Activated T-helper 1 cell treated with anti-CD3 and anti-CD28 coated beads, Interleukin-12 subunit alpha, Interleukin-12 subunit beta, Interleukin-2, Interleukin-4 antibody, amounts not matched to agents 30 ng/mL and 10 ng/mL and 1 ng/mL, durations not matched to agents 14 hours and 24 hours and 36 hours (primary cell): ENCODE measurements at places on chromosomes 2 and 18. TPM values are rescaled to one million over a fixed set of nuclear protein-coding genes. Genes with fewer than 3 reads are reported as not detected.

DNA sequence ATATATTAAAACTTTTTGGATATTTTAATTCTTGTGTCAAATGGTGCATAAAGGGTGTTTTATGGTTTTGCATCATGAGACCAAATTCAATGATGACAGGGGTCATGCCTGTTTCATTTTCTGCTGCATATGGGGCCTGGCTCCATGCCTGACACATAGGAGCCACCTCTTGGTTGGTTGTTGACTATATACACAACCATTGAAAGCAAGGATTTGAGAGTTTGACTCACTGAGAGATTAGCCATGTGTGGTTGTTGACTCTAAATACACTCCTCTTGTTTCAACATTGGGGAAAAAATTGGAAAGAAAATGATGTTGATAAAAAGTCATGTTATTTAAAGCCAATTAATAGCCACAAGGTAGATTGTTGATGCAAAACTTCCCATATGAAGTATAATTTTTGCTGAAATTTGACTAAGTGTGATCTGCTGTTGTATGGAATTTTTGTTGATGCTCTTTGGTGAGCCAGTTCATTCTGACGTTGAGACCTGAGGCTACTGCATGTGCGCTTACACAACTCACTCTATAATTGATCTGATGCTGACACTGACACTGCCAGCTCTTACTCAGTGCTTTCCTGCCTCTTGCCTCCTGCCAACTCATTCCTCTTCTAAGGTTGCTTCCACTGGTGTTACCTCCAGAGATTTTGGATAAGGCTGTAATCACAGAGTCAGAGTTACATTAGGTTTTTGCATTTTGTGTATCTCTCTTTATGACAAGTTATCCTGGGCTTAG lies 446.2 kb upstream of the SLC14A2 start:
- no peak for DNase-seq
- H3K27me3 ChIP-seq: no peaks in the 10 kb centered on the region
- H3K4me1 ChIP-seq: no peaks in the 10 kb centered on the region

GRCh38 chr2:102109016-102109415 lies 33.5 kb upstream of the IL1R1 start:
- H3K36me3 ChIP-seq: no peaks in the 10 kb centered on the region
- H3K27me3 ChIP-seq: peaks cover 18% of the 10 kb centered on the region
- H3K27ac ChIP-seq: no peak overlapping the region
- DNase-seq: no peak

DNA sequence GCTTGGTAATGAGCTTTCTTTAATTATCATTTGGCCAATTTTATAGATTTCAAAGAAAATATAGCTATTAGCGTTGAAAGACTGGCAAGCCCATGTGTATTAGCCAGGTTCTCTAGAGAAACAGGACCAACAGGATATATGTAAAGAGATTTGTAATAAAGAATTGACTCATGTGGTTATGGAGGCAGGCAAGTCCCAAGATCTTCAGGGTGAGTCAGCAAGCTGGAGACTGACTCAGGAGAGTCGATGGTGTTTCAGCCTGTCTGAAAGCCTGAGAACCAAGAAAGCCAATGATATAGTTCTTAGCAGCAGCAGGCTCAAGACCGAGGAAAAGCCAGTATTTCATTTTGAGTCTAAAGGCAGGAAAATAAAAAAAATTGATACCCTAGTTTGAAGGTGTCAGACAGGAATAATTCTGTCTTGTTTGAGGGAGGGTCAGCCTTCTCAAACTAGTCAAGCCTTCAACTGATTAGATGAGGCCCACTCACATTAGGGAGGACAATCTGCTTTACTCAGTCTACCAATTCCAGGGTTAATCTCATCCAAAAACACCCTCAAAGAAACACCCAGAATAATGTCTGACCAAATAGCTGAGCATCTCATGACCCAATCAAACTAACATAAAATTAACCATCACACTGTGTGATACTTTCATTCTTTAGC lies 78.3 kb upstream of the CRIM1 start:
- peak overlapping the region; percentile 56 for H3K27ac ChIP-seq
- H3K4me1 ChIP-seq: peaks cover 10% of the 10 kb centered on the region
- peaks cover 3% of the 10 kb centered on the region for H3K36me3 ChIP-seq
- peaks cover 2% of the 10 kb centered on the region for H3K27me3 ChIP-seq
- no peak for DNase-seq

GRCh38 chr18:34697233-34697632 lies 12.9 kb upstream of the DTNA start:
- no peak for DNase-seq
- H3K4me3 ChIP-seq: no peak overlapping the region
- peaks cover 4% of the 10 kb centered on the region for H3K27me3 ChIP-seq
- no peak overlapping the region for H3K27ac ChIP-seq

- peaks cover 17% of the 10 kb centered on the region for H3K36me3 ChIP-seq
- no peak for DNase-seq
- peaks cover 60% of the 10 kb centered on the region for H3K4me1 ChIP-seq
Observed at GRCh38 chr2:223944166-223944702, 901 bp downstream of the WDFY1 start.

DNA sequence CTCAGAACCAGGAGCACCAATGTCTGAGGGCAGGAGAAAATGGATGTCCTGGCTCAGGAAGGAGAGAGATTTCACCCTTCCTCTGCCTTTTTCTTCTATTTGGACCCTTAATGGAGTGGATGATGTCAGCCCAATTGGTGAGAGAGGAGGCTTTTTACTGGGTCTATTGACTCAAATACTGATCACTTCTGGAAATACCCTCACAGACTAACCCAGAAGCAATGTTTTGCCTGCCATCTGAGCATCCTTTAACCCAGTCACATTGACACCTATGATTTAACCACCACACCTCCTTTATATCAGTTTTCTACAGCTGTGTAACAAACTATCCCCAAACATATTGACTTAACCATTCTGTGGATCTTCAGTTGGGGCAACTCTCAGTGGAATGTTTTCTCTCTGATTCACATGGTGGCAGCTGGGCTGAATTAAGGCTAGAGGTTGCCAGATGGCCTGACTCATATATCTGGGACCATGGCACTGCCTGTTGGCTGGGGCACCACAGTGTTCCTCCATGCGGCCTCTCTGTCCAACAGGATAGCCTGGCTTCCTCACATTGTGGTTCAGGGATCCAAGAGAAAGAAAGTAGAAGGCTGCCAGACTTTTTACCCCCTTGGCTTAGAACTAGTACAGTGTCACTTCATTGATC lies 18.2 kb upstream of the MBOAT2 start:
- no peaks in the 10 kb centered on the region for H3K4me1 ChIP-seq
- DNase-seq: no peak
- H3K36me3 ChIP-seq: no peaks in the 10 kb centered on the region
- H3K27me3 ChIP-seq: peaks cover 18% of the 10 kb centered on the region
- H3K4me3 ChIP-seq: no peak overlapping the region
- no peak overlapping the region for H3K27ac ChIP-seq

NTSR2 gene
- total RNA-seq: not detected in 2 replicates

GPR155 gene
- 2.7 and 2.9 TPM in 2 replicates for total RNA-seq
